ENCODE measurements at places on chromosomes 16 and 17.

DNA sequence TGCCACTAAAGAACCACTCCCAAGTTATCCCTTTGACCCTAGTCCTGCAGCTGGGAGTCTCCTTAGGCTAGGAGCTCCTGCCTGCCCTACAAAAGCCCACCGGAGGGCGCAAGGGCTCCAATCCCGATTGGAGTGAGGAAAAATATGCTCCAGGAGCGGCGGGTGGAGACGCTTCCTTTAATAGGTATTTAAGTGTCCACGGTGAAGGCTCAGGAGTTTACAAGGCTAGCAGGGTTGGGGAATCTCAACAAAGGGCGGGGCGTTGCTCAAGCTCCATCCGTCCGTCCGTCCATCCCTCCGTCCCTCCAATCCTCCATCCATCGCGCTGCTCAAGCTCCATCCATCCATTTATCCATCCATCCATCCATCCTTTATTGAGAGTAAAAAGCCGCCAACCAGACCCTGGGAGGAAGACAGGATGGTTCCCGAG is 556 bp upstream of the SPNS1 start:
- DNase-seq, result peak; percentile 65

DNA sequence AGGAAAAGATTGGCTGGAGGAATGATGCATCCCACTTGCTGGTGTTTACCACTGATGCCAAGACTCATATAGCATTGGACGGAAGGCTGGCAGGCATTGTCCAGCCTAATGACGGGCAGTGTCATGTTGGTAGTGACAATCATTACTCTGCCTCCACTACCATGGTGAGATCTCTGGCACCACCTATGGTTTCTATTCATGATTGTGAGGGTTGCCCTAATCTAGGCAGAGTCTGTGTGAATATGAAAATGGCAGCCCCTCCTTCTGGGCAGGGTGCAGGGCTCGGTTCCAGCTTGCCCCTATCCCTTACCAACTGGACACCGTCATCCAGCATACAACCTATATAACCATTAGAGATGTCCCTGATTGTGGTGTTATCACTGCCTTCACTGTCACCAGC is 33.4 kb downstream of the ITGB3 start:
- DNase-seq, result no peak

- DNase-seq, result no peak
These were observed 34.8 kb upstream of the GAS7 start for GRCh38 chr17:10233161-10233560.

GRCh38 chr17:44541884-44542581 is 15.3 kb upstream of the FZD2 start:
- DNase-seq, result peak; percentile 12

- DNase-seq, result no peak
These were observed 10.3 kb upstream of the ABCC3 start for GRCh38 chr17:50624321-50624934.

DNA sequence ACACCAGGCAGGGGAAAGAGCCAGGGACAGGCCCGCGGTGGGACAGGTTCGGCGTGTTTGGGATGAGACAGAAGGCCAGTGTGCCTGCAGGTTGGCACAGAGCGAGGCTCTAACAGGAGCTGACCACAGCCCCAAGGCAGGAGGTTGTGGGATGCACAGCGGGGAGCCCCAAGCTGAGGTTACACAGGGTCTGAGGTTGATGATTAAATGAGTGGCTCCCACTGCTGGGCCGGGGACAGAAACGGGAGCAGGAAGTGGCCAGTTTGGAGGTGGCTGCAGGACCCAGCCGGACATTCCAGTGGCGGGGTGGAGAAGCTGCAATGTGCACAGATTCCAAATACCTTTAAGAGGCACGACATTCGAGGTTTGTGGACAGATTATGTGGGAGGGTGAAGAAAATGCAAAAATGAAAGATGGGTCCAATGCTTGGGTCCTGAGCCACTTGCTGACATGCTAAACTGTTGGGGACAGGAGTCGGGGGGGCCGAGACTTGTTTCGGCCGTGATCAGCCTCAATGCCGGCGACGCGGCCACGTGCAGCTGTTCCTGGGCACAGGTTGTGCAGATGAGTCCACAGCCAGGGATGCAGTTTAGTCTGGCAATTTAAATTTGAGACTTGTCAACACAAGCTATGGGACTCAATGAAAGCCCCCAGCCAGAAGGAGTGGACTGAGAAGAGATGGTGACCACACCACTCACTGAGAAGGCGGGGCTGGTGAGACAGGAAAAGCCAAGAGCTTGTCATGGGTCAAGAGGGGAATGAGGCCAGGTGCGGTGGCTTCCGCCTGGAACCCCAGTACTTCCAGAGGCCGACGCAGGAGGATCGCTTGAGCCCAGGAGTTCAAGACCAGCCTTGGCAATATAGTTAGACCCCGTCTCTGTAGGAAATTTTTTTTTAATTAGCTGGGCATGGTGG is 8.7 kb downstream of the ENPP7 start:
- DNase-seq, result no peak

DNA sequence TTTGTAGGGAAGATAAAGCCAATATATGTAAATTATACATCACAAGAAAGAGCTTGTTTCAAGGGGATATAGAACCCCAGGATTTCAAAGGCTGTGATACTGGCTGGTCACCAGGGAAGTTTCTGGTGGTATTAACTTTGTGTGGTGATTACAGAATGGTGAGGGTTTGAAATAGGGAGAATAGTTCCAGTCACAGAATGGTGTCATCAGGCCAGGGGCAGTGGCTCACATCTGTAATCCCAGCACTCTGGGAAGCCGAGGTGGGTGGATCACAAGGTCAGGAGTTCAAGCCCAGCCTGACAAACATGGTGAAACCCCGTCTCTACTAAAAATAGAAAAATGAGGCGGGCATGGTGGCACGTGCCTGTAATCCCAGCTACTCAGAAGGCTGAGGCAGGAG is 183.8 kb upstream of the XYLT1 start:
- no peak for DNase-seq

DNA sequence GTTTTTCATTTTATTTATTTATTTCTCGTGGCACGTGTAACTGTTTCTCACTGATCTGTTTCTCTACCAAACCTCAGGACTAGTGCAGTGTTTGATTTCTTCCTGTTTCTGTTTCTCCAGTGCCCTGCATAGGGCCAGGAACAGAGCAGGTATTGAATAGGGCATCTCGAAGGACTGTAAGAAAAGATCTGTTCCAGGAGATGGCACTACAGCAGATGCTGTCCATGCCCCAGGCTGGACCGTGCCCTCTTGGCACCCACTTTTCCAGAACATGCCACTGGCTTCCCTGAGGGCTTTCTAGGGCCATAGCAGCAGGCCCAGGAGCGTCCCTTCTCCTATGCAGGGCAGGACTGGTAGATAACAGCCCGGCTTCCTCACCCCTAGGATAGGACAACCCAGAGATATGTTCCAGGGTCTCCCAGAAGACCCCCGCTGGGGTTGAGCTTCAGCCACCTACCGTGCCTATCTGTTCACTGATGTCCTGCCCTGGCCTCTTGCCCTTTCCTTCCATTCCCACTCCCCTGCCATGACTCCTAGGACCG is 4.4 kb downstream of the SNX20 start:
- no peak for DNase-seq

GRCh38 chr16:50474138-50474537 is 74.1 kb upstream of the NKD1 start:
- no peak for DNase-seq

- peak; percentile 62 for DNase-seq
These were observed 26.8 kb downstream of the GP2 start for GRCh38 chr16:20300312-20301097.

- DNase-seq, result peak; percentile 77
These were observed 81.7 kb upstream of the SDK2 start for GRCh38 chr17:73725794-73726515.

DNA sequence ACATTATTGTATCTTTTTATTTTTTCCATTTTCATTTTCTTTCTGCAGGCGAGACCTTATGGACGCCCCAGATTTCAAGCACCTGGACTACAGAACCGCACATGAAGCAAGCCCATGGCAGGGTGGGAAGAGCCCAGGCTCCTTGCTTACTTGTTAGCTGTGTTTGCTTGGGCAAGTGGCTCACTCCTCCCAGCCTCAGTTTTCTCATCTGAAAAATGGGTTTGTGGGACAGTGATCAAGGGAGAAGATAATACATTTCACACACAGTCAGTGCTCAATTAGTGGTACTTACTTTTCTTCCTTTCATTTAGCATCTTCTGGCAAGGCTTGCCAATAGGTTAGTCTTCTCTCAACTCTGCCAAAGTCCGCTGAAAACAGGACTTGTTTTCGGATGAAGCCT is 117.5 kb downstream of the IRX3 start:
- no peak for DNase-seq

DNA sequence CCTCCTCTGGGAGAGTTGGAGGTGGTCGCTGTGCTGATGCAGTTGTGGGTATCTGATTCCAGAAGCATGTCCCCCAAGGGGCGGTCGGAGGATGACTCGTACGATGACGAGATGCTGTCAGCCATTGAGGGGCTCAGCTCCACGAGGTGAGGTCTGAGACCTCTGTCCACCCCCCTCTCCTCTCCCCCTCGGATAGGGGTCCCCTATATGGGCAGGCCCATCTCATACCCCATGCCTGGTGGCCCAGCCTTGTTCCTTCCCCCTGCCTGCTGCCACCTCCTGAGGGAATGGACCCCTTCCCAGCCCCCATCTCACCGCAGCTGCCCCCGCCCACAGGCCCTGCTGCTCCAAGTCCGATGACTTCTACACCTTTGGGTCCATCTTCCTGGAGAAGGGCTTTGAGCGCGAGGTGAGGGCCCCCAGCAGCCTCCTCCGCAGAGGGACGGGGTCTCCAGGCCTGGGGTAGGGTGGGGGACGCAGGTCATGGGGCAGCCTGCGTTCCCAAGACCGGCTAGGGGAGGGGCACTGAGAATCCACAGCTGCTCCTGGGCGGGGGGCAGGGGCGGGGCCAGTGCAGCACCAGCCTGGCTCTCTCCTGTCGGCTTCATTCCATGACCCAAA is 39.2 kb downstream of the ADCY7 start:
- no peak for DNase-seq

- no peak for DNase-seq
These were observed 415 bp upstream of the FOXF1 start for GRCh38 chr16:86509759-86510464.

DNA sequence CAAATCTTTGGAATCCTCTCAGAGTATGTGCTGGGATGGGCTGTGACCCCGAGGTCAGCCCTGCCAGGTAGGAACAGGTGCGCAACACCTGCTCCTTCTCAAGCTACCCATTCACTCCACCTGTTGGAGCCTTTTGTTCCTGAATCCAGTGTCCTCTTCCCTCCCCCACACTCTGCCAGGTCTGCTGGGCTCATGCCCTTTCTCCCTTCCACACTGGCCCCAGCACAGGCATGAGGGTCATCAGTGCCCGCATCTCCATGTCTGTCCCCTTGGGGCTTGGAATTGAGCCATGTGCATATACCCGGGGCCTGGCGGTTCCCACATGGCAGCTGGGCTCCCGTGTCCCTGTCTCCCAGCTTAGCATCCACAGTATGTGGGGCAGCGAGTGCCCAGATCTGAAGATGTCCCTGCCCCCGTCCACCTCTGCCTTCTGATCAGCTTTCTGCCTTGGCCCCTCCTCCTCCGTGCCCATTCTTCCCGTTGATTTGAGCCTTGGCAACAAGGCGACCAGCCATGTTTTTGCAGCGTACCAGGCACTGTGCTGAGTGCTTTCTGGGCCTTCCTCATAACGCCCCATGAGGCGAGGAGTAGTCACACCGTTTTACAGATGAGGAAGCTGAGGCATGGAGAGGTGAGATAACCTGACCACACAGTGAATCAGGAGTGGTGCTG is 102.2 kb downstream of the RAP1GAP2 start:
- peak; percentile 18 for DNase-seq

GRCh38 chr17:15236281-15237105 is 28.6 kb downstream of the PMP22 start:
- DNase-seq, result no peak

GRCh38 chr17:61862105-61862574 is 1.2 kb downstream of the BRIP1 start:
- DNase-seq, result no peak

- DNase-seq, result no peak
These were observed 2.7 kb downstream of the CDH15 start for GRCh38 chr16:89174055-89174827.

GRCh38 chr16:85994492-85995490 is 95.8 kb downstream of the IRF8 start:
- DNase-seq, result no peak
